ENCODE measurements at places on chromosomes 12 and 14. TPM values are rescaled to one million over a fixed set of nuclear protein-coding genes. Genes with fewer than 3 reads are reported as not detected.

DNA sequence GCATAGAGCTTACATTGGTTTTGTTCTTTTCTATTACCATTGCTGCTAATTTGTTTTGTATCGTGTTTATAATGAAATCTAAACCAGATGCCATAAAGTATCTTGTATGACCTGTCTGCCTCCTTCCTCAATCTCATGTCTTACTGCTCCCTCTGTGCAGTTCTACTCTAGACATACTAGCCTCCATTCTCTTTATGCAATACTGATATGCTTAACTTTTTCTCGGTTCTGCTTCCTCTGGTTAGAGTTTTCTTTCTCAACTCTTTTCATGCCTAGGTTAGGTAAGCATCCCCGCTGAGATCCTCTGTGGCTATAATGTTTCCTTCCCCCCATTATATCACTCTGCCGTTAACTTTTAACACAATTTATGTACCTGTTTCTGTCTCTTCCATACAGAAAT lies 852.3 kb downstream of the TRHDE start:
- no peak for ATAC-seq

DNA sequence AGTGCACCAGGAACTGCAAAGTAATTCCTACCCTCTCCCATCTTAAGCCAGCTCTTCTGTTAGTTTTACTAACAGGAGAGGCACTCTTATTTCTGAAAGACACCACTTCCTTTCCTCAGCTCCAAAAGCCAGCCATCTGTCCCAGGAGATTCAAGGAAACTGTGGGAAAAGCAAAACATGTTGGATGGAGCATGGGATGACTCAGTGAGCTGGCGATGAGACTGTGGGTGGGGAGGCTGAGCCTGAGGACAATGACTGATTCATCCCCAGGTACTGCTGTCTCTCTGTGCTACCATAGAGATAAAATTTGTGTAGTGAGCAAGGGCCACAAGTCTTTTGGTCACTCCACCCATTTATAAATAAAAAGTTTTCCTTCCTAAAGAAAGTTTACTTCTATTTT lies 141.4 kb downstream of the MYRFL start:
- ATAC-seq = peak; percentile 98

The APOLD1 gene
- total RNA-seq = 3.1 TPM

DNA sequence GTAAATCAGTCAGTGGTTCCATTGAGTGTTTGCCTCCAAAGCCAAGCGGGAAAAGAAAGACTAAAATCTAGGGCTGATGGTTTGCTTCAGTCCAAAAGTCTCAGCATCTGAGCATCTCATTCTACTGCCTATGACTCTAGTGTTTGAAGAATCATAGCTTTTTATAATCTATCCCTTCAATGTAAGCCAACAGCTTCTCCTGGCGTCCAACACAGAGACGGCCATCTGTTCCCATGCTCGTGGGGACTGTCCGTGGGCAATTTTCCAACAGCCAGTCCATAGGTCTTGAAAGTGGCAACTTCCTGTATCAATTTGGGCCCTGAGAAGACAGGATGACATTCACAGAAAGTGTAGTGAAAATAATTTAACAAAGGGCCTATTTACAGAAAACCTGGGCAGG lies 544.4 kb upstream of the TMEM132C start:
- no peak for ATAC-seq

The PYGL gene
- total RNA-seq = 138 TPM

GRCh38 chr12:95182868-95183415 lies 34.3 kb downstream of the FGD6 start:
- ATAC-seq = peak; percentile 87

DNA sequence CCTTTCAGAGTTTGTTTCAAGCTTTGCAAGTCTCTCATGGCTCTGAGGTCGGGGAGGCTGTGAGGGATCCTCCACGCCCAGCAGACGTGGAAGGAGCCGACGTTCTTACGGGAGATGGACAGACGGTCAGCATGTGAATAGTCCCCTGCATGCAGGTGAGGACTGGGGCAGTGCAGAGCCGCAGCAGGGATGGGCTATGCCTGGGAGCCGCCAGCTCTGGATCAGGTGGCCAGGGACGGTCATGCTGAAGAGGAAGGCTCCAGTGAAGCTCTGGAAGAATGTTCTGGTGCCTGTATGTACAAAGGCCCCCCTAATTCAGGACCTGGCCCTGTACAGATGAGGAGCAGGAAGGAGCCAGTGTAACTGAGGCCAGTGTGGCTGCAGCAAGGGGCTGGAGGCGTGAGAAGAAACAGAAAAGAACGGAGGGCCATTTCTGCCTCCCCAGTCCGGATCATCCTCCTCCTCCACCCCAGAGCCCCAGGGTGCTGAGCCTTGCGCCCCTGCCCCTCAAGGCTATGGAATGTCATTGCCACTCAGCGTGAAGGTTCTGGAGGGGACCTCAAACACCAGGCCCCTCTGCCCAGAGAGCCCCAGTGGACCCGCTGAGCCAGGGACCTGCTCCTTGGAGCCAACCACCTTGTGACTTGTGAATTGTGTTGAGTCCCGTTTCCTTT lies 96.8 kb upstream of the DIO3 start:
- no peak for ATAC-seq

DNA sequence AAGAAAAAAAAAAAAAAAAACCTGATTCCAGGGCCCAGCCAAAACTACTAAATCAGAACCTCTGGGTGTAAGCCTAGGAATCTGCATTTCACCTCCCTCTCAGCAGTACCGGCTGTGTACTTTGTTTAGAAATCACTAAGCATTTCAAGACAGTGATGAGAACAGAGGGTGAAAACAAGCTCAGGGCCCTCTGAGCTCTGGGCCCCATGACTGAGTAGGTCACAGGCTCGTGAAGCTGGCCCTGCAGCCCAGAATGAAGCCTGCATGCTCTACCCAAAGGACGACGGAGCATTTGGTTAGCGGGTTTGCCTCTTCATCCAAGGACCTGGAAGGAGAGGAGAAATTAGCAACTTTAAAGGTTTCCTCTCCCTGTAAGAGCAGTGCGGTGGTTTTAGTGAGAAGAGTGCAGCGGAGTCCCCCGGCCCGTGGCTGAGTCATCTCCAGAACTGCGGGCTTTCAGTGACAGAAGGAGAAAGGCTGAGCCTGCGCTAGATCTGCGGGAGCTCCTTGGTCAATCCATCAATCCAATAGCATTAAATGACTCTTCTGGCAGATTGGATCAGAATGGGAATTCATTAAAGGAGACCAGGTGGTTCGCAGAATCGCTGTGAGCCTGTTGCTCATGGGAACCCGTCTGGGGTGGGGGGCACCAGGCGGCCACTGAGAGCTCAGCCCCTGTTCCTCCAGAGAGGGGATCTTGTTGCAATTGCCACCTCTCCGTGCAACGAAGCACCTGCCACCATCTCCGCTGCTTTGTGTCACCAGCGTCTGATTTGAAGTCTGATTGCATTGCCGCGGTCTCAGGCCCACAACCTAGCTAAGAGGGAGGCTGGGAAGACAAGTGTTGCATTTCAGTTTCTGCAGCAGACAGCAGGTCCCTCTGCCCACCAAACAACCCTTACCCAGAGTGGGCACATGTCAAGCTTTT lies 7.3 kb downstream of the IL31 start:
- ATAC-seq = no peak

- ATAC-seq = no peak
Measured at GRCh38 chr12:20398686-20399085, 30.3 kb downstream of the PDE3A start.

The FAR2 gene
- total RNA-seq = 1.1 TPM

- ATAC-seq = peak; percentile 48
Measured at GRCh38 chr14:63745858-63746425, 18.1 kb upstream of the SGPP1 start.

The VWF gene
- 53.7 TPM for total RNA-seq

DNA sequence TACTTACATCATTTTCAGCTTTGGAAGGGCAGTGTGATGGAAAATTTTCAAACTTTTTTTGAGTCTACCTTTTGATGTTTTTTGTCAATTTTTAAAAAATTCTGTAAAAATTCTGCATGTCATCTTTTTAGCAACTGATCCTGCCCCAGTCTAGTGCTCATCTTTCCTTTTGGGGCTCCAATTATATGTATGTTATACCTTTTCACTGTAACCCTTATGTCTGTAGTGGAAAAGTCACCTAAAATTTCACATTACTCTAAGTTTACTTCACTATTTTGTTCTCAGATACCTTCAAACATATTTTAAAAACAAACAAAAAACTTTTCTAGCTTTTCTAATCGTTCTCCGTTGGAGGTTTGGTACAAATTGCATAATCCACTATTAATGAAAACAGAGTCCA lies 32.5 kb upstream of the MYRFL start:
- no peak for ATAC-seq

DNA sequence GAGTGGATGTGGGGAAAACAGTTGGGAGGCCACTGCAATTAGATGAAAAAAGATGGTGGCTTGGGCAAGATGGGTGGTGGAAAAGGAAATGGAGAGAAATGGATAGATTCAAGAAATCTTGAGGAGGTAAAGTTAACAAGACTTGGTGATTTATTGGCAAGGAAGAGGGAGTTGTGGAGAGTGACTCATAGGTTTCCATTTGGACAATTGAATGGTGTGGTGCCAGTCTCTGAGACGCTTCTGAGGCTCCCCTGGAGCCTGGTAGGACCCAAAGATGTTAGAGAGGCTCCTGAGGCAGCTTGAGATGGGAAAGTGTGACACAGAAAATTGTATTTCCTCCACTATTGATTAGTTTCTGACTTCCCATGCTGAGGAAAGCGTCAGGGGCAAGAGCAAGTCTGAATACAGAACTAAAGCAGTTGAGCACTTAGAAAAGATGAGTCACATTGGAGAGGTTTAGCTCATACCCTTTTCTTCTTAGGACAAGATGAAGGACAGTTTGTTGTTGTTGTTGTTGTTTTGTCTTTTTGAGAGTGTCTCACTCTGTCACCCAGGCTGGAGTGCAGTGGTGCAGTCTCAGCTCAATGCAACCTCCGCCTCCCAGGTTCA lies 4.5 kb downstream of the PRPF40B start:
- no peak for ATAC-seq

- peak; percentile 78 for ATAC-seq
Measured at GRCh38 chr12:53251477-53252348, 16.4 kb upstream of the ESPL1 start.

GRCh38 chr14:103121846-103122584 lies 1.2 kb upstream of the TNFAIP2 start:
- peak; percentile 2 for ATAC-seq

DNA sequence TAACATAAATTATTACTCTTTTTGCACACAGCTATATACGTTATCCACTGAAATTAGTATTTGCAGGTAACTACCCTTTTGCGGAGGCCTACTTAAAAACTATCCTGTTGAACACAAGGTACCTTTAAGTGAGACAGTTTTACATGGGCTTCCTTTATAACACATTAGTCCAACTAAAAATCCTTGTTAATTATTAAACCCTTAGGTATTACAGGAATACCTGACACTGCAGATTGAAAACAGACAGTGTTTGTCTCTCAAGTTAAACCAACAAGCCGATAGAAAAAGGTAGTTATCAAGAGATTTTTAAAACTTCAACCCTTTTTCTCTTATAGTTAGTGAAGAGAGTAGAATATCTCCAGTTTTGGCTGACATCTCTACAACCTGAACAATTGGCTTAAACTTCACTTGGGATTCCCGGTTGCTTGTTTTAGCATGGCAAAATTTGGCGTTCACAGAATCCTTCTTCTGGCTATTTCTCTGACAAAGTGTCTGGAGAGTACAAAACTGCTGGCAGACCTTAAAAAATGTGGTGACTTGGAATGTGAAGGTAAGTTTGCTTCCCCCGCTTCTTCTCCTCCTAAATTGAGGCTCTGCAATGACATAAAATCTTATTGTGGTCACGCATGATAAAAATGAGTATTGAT lies at the start of gene MIA2:
Gene MIA2 (plus strand): TSS at position 236 of the 647 bp plus-strand sequence. CDS start 200 bp downstream, at position 436.
- no peak for ATAC-seq

- ATAC-seq = no peak
Measured at GRCh38 chr12:71954083-71954778, 15.6 kb downstream of the TPH2 start.

The FOXG1 gene
- total RNA-seq = not detected

DNA sequence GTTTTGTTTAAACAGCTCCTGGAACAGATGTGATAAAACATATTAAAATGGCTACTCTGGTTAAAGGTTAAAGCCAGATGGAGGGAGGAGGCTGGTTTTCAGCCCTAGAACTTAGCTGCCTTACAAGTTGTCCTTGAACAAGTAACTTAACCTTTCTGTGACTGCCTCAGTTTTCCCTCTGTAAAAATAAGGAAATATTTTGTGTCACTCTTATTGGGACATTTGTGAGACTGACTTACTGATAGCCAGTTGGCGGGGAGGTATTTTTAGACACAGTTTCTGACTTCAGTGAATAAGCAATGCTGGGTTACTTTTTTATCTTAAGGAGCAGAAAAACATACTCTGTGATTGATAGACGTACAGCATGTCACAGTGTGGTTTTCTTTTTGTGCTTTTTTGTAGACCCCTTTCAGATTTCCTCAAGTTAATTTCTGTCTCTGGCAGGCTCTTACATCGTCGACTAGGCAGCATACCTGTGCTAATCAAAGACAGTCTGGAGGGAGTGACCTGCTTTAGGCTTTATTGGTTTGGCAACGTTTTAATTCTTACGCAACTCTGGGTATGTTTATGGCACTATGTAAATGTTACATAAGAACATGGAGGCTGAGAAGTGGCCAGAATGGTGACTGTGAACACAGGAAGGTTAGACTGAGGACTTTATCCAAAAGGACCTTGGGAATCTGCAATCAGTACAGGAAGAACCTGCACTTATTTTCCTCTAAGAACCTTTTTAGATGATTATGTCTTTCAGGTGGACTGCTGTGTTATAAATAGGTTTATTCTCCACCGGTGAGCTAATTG lies 3.3 kb downstream of the ACVR1B start:
- ATAC-seq = peak; percentile 68

The CD27 gene
- total RNA-seq = 0.40 TPM

DNA sequence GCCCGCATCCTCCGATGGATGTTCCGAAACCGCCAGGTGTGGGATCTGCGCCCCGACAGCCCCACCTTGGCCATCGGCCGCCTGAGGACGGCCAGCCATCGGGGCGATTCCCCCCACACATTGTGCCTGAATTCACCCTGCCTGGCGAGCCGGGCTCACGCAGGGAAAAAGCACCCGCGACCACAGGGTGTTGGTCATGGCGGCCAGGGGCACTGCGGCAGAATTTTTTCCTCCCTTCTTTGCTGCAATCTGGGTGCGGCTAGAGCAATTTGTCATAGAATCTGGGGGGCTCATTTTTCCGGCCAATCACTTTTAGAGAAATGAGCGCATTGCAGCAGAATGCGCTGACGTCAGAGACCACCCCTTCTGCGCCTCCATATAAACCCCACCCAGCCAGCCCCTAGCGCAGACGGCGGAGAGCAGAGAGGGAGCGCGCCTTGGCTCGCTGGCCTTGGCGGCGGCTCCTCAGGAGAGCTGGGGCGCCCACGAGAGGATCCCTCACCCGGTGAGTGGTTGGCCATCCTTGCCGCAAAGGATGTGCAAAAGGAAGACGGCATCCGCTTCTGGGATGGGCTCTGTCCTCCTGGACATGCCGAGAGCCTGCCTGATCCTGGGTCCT lies at the start of gene MEG3:
Gene MEG3 (plus strand): TSS at position 406 of the 619 bp plus-strand sequence.
- ATAC-seq = no peak

The SLC25A47 gene
- total RNA-seq = not detected

The ITGB7 gene
- total RNA-seq = 7.0 TPM

The GPHN gene
- 18.4 TPM for total RNA-seq

DNA sequence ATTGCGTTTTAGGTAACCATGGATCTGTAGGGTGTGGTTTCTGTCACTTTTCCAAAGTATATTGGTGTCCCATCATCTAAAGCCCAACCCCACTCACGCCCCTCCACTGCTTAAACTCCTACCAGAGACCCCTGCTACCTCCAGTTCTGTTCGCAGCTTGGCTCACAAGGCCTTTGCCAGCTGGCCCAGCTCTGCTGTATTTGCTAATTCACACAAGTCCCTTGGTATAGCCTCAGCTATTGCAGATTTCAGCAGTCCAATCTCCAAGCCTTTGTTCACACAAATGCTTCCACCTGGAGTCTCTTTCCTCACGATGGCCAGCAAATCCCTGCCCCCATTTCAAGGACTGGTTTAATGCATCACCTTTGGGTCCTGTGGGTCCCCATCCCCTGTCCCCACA lies 24.2 kb downstream of the ISCA2 start:
- no peak for ATAC-seq

The C12orf56 gene
- total RNA-seq = 3.3 TPM

The AICDA gene
- total RNA-seq = not detected
